ENCODE measurements at places on chromosomes 5 and 9.

- no peak for DNase-seq
Measured at GRCh38 chr9:86652736-86653135, 294.6 kb downstream of the GAS1 start.

DNA sequence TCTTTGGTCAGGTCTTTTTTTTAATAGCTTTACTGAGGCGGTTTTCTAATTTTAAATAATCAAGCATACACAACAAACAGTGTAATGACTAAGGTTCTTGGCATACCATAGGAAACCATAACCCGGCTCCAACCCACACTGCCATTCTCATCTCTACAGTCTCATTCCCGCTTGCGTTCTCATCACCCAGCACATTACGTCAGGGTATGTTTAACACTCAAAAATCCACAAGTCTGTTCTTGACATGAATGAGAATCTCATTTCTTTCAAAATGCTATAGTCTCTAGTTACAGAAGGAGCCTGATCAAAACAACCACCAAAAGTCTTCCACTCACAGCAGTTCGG lies 505 bp downstream of the C5orf34 start:
- no peak for DNase-seq

DNA sequence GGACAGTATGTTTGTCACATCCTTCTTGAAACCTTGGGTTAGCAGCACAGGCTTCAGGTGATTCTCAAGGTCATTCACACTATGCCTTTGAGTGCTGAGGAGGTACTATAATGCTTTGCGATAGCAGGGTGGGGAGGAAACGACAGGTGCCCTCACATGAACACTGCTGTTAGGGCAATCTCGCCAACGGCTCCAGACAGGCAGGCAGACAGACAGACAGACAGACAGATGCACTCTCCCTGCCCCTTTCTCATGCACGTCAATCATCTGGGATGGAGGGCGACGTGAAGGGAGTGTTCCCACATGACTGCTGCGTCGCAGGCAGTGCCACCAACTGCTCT lies 82.9 kb downstream of the RAPGEF1 start:
- no peak for DNase-seq

- peak; percentile 44 for DNase-seq
Measured at GRCh38 chr9:94557376-94557775, 2.5 kb downstream of the PCAT7 start.

DNA sequence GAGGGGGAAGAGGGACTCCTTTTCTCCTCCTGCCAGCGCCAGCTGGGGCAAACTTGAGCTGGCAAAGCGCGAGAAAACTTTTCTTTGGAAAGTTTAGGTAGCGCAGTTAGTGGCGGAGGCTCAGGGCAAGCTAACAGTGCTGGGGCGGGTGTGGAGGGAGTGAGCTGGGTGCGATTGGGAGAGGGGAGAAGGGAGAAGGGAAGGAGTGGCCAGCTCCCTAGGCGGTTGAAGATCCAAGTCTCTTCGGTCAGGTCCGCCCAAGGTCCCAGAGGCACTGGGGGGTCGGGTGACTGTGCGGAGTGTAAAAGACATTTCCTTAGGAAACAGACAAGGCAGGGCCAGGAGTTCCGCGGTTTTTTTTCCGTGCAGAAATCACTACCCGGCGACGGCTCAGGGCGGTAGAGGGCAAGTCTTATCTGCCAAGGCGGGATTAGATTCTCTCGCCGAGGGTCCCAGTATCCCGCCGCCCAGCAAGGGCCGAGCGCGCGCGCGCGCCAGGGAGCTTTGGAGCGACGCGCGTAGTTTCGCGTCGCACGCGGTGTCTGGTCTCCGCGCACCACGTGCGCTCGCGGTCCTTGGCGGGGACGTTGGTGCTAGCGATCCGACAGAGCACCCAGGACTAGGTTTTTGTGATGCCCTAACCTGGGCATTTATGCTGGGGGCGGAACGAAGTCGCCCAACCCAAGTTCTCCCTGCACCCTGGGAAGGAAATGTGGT lies 33.6 kb upstream of the NFIB start:
- DNase-seq = no peak

GRCh38 chr5:157479166-157479565 lies 19.2 kb downstream of the NIPAL4 start:
- DNase-seq = no peak

- no peak for DNase-seq
Measured at GRCh38 chr9:134688231-134688630, 46.6 kb downstream of the COL5A1 start.

- no peak for DNase-seq
Measured at GRCh38 chr5:38023799-38024198, 184.0 kb upstream of the GDNF start.

DNA sequence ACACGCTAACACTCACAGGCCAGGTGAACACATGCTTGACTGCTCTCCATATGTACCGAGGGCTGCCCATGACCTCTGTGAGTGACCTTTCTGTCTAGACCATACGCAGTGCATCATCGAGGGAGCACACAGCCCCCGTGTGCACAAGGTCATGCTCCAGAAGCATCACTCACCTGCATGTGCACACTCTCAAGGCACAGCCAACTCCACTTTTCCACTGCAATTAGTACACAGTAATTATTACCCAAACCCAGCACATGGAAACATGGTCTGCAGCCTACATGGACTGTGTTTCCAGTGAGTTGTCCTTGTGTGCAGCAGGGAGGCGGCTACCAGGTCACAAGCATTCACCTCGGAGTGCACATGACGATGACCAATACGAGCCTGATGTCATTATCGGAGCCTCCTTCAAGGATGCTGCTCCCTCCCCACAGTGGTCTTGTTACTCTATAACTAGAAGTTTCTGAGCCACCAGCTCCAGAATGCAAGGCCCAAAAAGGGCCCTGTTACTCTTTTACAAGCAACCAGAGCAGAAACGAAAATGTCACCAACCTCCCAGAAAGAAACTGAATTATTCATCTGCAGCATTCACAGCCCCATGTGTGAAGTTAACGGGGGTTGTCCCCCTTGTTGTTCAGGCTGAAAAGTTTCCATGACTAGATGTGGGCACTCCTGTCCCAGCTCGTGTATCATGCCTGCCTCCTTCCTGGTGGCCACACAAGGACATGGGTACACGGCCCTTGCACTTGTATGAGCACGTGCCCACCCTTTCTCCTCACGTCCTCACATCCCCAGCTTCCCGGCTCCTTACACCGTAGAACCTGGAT lies 31.2 kb downstream of the SEMA4D start:
- DNase-seq = no peak

GRCh38 chr5:137035480-137035878 lies 463.6 kb downstream of the SPOCK1 start:
- DNase-seq = no peak

GRCh38 chr5:27701931-27702903 lies 663.8 kb upstream of the CDH9 start:
- DNase-seq = no peak

DNA sequence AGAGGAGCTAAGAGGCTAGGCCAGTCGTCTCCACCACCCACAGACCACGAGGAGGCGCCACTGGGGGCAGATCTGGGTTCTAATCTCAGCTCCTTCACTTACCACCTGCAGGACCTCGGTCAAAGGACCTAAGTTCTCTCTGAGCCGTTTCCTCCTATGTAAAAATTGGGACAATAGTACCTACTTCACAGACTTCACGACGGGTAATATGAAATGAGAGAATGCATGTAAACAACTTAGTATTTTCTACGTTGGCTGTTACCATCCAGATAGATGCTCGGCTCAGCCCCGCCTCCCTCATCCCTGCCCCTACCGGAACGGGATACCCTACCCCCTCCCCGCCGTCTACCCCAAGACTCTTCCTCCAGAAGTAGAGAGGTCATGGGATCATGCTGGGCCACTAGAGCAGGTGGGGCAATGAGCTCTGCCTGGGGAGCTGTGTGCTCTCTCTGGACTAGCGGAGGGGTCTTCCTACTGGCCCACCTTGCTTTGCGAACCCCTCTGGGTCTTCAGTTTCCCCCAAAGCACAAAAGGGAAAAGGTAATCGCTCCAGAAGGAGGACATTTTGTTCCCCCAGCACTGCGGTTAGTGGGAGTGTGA lies 541 bp downstream of the GNPDA1 start:
- DNase-seq = peak; percentile 61

DNA sequence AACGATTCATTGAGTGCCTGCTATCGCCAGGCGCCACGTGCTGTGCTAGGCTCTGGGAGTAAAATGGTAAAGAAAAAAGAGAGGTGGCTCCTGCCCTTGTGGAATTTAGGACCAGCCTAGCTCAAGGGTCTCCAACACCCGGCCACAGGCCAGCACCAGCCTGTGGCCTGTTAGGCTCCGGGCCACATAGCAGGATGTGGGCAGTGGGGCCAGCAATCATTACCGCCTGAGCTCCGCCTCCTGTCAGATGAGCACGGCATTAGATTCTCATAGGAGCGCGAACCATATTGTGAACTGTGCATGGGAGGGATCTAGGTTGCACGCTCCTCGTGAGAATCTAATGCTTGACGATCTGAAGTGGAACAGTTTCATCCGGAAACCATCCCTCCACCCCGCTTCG lies 1.5 kb downstream of the RMRP start:
- no peak for DNase-seq

- no peak for DNase-seq
Measured at GRCh38 chr9:13568405-13568804, 288.9 kb upstream of the MPDZ start.

DNA sequence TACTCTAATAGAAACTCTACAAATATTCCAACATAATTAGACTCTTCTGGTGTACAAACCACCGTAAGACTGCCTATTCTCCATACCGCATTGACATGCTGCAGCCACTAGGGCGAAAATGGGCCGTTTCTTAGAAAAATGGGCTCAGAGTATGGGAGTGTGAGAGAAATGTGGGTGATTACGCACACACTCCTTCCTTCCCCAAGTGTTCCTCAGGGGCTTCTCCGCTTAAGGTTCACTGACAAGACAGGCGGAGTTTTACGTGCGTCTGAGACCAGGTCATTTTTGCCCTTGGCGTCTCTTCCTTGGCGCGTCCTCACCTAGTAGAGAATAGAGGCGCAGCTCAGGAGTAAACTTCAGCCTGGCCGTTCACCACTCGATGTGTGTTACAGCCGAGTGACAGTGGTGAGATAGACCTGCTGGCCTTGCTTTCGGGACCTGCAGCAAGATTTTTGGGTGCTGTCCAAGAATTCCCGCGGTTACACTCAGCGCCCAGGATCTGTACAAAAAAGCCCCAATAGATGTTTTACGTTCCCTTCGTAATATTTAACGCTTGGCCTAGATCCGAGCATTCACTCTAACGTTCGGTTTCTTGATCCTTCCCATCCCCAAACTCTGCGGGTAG lies 1.8 kb upstream of the NTRK2 start:
- no peak for DNase-seq
